Activated naive CD4-positive, alpha-beta T cell treated with anti-CD3 and anti-CD28 coated beads, Interleukin-2, amount 50 U/mL, for 72 hours (primary cell): ENCODE measurements at places on chromosomes 3 and 15. TPM values are rescaled to one million over a fixed set of nuclear protein-coding genes. Genes with fewer than 3 reads are reported as not detected.
A peak's percentile ranks its signal among the peaks of the same experiment; 100 is the strongest.

DNA sequence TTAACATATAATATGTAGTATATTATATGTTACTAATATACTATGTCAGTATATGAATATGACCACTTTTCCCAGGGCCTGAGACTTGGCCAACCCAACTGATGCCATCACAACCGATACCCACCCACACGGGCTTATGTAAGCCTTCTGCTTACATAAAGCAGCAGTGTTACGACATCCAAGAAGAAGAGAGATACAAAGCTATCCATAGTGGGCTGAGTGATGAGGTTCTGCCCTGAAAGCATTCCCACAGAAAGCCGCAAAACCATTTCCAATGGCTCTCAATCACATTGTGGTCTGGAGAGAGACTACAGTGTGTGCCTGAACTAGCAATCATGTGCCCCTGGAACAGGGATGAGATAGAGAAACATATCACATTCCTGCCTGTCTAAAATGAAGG is 177.9 kb downstream of the PLOD2 start:
- no peak for DNase-seq

GRCh38 chr3:13795816-13796215 is 84.1 kb downstream of the WNT7A start:
- DNase-seq = no peak

DNA sequence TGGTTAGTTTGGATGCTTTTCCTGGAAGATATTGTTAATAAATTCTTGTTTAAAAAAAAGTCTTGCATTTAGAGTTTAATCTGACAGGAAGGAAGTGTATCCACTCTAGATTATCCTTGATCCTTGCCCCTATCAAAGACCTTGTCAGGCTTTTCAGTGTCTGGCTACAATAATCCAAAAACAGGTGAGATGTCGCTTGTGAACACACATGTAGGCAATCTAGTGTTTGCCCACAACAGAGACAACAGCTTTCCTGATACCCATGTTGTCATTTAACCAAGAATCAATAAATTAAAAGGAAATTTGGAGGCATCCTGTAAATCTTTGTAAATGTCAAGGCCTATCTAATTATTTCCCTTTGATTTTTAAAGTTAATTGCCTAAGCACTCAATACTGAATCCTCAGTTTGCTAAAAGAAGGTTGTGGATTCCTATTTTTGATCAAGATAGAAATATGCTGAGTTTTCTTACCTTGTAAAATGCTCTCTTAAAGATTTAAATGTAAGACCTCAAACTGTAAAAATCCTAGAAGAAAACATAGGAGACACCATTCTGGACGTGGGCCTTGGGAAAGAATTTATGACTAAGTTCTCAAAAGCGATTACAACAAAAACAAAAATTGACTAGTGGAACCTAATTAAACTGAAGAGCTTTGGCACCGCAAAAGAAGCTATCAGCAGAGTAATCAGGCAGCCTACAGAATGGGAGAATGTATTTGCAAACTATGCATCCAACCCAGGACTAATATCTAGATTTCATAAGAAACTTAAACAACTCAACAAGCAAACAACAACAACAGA is 207.7 kb downstream of the NAALADL2 start:
- DNase-seq = no peak

- DNase-seq = no peak
Measured at GRCh38 chr3:139230391-139230790, 113.4 kb upstream of the MRPS22 start.

GRCh38 chr3:102810937-102811336 is 376.1 kb downstream of the ZPLD1 start:
- DNase-seq = no peak

GRCh38 chr3:8604006-8604405 is 40.6 kb downstream of the SSUH2 start:
- DNase-seq = no peak

DNA sequence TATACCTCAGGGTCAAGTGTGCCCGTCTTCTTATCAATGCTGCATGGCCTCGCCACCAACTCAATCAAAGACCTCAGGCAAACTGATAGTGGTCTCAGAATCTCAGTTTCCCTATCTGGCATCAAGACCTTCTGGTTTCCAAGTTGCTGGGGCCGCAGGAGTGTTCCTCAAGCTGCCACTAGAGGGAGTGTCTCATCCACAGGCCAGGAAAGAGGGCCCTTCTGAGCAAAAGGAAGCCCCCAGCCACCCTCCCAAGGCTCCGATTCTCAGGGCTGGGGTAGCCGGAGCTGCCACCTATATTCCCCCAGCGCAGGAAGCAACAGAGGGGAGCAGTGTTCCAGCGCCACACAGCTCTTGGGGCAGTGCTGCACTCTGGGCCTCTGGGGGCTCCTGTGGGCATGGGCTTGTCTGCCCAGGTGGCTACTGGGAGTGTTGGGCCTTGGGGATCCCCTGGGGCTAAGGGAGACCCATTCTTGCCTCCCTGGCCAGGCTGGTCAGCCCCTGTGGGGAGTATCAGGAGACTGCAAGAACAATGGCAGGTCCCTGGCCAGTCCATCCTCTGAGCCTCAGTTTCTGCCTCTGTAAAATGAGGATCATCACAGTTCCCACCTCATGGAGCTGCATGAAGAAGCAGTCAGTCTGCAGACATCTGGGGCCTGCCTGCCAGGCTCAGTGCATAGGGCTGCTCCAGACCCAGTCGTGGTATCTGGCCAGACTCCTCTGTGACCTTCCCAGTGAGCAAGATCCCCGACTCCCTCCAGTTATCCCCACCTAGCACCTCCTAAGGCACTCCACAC is 23.4 kb upstream of the SEC13 start:
- no peak for DNase-seq

DNA sequence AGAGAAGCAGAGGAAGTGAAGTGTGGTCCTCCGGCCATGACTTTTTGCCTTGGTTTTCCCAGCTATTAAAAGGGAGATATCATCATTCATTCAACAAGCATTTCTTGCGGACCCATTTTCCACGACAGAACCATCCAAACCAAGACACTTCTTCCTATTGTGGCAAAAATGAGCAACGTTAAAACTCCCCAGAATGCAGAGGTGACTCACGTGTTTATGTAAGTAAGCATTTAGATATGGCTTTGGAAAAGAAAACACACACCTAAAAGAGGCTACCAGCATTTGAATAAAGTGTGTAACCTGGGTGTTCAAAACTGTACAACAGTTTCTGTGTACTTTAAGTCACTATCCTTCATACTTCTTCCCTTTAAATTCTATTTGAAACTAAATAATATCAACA is 181.3 kb downstream of the RORA start:
- DNase-seq = no peak

- no peak for DNase-seq
Measured at GRCh38 chr3:193978486-193978885, 157.5 kb upstream of the HES1 start.

DNA sequence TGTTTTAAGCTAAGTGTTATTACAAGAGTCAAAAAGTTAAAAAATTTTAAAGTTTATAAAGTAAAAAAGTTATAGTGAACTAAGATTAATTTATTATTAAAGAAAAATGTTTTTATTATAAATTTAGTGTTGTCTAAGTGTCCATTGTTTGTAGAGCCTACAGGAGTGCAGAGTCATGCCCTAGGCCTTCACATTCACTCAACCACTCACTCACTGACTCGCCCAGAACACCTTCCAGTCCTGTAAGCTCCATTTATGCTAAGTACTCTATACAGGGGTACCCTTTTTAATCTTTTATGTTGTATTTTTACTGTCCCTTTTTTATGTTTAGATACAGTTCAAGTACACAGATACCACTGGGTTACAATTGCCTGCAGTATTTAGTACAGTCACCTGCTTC is 37.2 kb downstream of the EEFSEC start:
- DNase-seq = no peak

DNA sequence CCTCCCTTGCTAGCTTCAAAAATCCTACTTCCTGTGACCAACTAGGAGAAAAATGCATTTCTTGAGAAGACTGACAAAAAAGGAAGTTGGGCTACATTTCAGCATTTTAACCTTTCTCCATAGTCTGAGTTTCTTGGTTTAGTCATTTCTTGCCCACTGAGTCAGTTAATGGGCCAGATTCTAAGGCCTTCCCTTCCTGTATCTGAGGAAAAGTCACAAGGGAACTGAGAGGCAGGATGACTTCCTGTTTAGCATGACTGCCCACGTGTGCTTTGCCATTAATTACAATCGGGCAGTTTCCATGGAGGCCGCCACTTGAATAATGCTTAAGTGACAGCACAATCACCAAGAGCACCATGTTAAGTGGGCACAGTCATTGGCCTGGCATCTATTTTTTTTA is 794.4 kb upstream of the LMCD1 start:
- no peak for DNase-seq

GRCh38 chr3:63874769-63875168 is 11.1 kb downstream of the ATXN7 start:
- DNase-seq = no peak

GRCh38 chr15:53197426-53197839 is 407.3 kb upstream of the ONECUT1 start:
- no peak for DNase-seq

GRCh38 chr15:100602823-100603393 is 519 bp downstream of the ASB7 start:
- DNase-seq = peak; percentile 51

- DNase-seq = no peak
Measured at GRCh38 chr3:170467007-170467406, 48.3 kb downstream of the CLDN11 start.

PIAS1 gene
- 43.9 TPM for total RNA-seq
